ENCODE measurements at places on chromosomes 5 and 9.
A peak's percentile ranks its signal among the peaks of the same experiment; 100 is the strongest.

DNA sequence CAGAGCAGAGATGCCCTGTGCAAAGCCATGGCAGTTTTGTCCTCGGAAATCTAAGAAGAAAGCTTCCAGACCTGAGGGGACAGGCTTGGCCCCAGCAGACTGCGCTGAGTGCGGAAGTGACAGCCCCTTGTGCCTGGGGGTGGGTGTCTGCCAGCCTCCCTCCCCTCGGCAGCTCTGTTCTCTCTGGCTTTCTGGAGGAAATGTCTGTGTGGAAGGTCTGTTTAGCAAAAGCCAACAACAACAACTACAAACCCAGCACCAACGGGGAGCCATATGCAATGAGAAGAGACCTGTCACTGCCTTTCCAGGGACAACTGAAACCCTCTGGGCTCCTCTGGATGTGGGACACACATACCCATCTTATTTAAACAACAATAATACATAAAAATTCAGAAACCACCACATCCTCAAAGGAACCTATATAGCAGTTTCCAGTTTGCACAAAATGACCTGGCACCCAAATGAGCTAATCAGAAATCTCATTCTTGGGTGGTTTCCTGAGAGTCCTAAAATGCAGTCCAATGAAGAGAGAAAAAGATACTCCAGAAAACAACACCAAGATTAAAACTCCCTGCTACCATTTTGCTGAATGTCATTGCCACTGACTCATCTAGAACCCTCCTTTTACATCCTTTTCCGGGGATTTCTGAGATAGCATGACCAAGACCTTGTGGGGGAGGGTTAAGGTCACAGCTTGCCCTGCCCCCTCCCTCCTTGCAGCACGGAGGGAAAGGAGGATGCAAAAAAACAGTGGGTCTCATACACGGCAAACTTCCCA lies 97.7 kb downstream of the AK8 start:
- DNase-seq: no peak

DNA sequence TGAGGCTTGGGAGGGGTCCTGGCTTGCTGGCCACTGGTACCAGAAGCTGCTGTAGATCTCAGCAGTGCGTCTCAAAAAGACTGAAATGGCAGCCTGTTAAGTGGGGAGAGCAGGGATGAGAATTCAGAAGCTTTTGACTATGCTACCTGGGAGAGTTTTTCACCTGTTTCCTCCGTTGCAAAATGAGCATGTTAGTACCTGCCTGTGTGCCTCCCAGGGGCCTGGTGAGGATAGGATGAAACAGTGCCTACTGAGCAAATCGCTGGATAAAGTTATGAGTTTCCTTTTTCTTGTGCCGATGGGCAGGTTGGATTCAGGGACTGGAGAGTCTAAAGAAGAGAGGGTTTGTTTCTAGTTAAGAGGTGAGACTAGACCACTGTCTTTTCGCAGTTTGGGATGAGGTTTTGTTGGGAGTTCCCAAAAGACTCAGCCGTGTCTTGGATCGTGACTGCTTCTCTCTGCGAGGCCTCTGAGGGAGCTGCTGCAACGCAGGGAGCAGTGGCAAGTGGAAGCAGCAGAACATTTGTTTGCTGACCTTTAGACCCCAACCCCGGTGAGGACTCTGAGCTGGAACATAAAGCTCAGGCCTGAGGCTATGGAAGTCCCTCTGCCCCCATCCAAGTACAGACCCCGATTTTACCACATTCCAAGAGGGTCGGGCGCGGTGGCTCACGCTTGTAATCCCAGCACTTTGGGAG lies 1.4 kb downstream of the RALGPS1 start:
- DNase-seq: no peak

GRCh38 chr5:60510049-60510448 lies 189.9 kb downstream of the DEPDC1B start:
- no peak for DNase-seq

DNA sequence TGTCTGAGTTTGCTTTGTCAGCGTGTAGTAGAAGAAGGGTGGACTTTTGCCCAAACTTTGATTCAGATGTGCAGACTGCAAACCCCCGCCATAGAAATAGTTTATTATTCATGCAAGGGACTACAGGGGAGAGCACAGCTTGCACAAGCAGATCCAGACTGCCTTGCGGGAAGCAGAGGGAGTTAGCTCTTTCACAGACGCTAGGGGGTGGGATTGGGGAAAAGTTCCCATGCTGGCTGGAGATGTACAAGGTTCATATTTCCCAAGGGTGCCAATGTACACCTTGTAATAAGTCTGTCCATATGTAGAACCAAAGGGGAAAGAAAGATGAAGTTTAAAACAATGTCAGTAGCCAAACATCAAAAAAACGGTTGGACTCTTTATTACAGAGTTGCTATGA lies 749.7 kb upstream of the COX7C start:
- no peak for DNase-seq

DNA sequence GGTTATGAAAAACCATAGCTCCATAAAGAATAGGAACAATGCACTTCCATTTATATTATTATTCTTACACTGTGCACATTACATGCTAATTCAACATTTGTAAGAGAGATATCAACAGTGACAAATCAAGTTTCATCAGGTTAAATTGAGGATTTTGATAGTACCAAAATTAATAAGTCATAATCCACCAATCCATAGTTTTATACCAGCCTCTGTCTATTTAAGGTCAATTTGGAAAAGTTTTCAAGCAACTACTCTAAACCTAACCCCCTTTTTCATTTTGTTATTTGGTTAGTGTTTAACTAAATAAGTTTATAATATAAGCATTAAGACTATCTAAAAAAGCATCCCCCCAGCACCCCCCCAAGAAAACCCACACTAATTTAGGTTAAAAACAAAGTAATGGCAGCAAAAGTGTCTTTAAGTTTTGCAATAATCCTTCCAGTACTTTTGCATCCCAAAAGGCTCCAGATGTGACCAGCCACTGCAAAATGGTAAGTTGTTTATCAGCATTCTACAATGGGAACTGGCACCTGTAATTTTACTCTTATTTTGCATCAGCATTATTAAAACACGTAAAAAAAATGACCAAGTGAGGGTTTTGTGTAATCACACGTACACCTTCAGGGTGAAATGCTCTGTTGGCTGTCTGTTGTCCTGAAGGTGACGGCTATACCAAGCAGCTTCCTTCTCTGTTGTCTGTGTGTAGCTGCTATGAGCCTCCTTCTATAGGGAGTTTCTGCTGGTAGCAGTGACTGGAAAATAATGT lies 36.8 kb upstream of the SSBP2 start:
- peak; percentile 85 for DNase-seq

- DNase-seq: peak; percentile 23
These were observed 681 bp downstream of the CPLANE1 start for GRCh38 chr5:37248421-37248969.

- DNase-seq: no peak
These were observed 78.5 kb downstream of the ERCC6L2 start for GRCh38 chr9:95953986-95954385.

GRCh38 chr9:715743-716400 lies 125.6 kb upstream of the DMRT1 start:
- peak; percentile 51 for DNase-seq

DNA sequence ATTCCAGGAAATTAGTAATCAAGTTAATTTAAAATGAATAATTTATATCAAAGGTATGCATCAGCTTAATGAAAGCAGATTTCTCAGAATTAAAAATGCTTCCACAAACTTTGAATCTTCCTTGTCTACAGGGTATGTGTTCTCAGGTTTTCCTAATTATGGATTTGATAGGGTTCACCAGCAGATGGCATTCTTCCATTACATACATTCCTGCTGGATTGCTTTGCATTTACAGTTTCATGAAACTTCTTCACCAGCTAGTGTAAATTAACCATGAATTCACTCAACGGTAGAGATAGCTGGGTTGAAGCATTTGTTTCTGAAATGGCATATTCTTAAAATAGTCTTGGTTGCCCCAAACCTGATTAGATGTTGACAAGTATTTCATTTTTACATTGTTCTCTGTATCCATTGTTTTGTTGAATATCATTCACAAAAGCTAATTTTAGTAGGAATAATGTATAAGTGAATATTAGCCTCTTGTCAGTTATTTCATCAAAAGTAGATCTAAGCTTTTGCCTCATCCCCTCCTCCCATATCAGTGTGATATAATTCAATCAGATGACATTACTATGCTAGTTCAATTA lies 68.7 kb upstream of the WDR41 start:
- DNase-seq: peak; percentile 77

DNA sequence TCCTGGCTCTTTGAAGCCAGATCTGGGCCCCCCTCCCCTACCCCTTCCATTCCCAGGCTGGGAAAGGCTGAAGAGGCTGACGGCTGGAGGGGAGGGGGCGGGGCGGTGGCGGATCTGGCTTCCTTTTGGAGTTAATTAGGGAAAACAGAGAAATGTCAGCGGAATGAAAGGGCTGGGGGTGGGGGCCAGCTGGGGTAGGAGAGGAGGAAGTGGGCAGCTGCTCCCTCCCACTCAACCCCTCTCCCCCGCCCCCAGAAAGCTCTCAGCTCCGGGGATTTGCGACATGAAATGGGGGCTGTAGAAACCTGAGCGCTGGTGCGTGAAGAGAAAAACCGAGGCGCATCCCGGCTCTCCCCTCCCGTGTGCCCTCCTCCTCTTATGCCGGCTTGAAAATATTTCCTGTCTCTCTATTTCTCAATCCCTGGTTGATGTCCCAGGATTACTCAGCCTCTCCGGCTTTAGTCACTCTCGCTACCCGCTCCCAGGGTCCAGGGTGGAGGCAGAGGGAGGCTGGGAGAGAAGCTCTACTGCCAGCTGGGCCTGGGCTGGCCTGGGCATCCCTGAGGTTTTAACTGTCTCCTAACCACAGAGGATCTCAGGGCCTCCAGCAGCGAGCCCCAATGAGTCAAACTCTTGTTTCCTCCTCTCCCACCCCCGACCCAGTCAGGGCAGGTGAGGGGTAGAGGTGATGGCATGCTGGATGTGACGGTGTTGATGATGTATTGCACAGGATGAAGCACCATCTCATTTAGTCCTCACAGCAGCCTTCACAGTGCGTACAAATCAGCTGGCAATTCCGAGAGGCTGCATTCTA lies 20.1 kb downstream of the PCDHGC5 start:
- DNase-seq: peak; percentile 91

GRCh38 chr5:139482050-139482889 lies at the start of gene STING1:
STING1 (minus strand) TSS chr5:139482758; CDS start chr5:139481704, 1,054 bp downstream.
- peak; percentile 99 for DNase-seq

GRCh38 chr5:73863876-73864275 lies 237.9 kb downstream of the ARHGEF28 start:
- no peak for DNase-seq

DNA sequence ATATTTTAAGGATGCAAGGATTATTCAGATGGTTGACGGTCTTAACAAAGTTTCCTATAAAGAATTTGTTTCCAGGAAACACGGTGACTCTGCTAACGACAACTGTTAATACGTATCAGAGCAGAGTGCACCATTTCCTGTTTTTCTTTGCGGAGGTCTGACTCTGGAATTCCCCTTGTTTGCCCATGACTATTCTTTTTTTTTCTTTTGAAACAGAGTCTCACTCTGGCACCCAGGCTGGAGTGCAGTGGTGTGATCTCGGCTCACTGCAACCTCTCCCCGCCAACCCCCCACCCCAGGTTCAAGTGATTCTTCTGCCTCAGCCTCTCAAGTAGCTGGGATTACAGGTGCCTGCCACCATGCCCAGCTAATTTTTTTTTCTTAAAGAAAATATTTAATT lies 115.9 kb downstream of the CDC42SE2 start:
- peak; percentile 91 for DNase-seq

- peak; percentile 82 for DNase-seq
These were observed 225.1 kb downstream of the ADGRV1 start for GRCh38 chr5:90783460-90784333.

DNA sequence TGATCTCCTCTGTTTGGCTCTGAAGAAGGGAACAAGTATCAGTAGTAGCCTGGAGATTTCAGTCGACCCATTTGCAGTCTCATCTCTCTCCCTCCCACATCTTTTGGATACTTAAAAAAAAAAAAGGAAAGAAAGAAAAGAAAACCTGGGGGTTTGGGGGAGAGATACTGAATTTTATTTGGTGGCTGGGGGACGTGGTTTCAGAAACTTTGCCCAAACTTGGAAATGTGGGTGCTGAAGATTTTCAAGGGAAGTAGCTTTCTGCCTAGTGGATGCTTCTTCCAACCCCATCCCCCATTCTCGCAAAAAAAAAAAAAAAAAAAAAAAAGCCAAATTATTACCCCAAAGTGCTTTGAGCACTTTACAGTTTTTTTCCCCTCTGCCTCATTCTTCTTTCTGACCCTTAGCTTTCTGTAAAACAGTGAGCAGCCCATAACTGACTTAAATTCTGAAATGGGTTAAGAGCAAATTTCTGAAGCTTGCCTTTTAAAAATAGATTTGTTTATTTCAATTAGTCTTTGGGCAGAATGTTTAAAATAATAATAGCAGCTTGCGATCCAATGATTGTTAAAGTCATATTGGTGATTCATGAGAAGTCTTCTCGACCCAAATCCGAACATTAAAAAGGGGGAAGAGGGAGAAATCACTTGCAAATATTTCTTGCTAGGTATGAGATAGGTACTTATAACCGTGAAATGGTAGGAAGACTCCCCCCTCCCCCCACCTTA lies 894 bp downstream of the FST start:
- DNase-seq: peak; percentile 42

DNA sequence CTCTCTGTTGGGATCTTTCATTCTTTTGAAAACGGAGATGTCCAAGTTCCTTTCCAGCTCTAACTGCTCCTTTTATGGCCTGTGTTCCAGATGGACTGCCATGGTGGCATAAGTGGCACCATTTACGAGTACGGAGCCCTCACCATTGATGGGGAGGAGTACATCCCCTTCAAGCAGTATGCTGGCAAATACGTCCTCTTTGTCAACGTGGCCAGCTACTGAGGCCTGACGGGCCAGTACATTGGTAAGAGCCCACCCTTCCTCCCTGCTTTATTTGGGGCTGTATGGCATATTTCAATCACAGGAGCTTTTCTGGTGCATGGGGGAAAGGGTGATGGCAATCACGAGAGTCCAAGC lies 4.8 kb downstream of the GPX3 start:
- DNase-seq: no peak

- DNase-seq: peak; percentile 4
These were observed 533.8 kb upstream of the CYLC2 start for GRCh38 chr9:102461156-102461819.

DNA sequence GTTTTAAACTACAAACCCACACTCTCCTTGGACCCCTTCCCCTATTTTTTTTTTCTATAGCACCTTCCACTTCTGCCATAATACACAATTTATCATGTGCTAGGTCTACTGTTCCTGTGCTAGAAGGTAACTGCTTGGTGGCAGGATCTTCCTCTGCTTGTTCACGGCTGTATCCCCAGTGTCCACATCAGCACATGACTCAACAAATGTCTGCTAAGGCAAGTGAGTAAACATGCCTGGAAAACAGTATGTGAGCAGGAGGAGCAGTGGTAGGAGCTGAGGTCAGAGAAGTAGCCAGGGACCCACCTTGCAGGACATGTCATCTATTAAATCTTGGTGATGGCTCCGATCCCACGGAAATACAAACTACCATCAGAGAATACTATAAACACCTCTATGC lies 79.4 kb downstream of the AUH start:
- peak; percentile 47 for DNase-seq

Data from choroid plexus epithelial cell (primary cell).